ENCODE measurements at places on chromosomes 3 and 15.

GRCh38 chr3:130849091-130849552 is 44.8 kb upstream of the ATP2C1 start:
- DNase-seq: no peak

GRCh38 chr15:57675481-57676181 is 30.9 kb upstream of the POLR2M start:
- DNase-seq: no peak

- no peak for DNase-seq
These were observed 44.0 kb downstream of the CEMIP start for GRCh38 chr15:80823120-80823519.

GRCh38 chr15:23764306-23764705 is 77.2 kb upstream of the NDN start:
- no peak for DNase-seq

DNA sequence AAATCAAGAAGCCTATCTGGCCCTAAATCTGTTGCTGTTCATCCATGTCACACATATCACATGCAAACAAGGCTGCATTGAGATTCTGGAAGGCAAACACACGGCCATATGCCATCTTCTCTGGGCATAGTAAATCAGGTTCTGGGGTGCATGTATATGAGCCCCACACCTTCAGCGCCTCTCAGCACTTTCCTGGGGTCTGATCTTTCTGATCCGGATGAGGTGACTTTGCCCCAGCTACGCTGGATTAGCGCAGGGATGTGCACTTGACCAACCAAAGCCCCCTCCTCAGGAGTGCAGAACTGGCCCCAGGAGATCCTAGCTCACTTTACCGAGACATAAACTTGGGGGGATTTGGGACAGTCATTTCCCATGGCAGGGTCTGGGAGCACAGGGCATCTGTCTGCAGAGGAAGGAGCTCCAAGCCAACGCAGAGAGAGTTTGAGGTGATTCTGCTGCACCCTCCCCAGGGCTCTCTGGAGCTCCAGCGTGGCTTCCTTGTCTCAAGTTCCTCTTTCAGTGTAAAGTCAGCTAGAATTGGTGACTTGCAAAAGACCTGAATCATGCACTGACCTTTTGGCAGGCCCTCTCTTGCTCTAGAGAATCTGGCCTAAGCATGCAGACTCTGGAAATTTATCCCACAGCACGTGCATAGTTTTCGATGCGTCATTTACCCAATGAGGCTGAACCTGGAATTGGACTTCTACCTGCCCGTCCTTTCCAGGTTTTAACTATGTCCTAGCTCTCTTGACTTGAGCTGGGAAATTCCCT is 63.5 kb upstream of the KLF13 start:
- peak; percentile 67 for DNase-seq

DNA sequence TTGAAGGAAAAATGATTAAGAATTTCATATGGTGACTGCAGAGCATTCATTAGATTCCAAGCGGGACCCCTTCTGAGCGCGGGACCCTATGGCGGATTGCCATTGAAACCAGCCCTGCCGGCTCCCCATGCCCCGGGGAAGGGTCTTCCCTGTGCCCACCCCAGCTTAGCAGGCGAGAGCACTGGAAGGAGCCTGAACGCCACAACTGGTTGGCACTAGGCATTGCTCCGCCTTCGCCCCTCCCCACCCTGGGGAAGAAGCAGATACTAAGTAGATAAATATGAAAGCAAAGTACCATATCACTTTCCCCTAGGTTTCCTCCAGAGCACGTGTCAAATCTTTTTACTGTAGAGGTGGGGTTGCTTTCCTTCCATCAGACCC is 70.7 kb downstream of the CYP19A1 start:
- DNase-seq: peak; percentile 8

GRCh38 chr3:20421-20820 is 176.1 kb upstream of the CHL1 start:
- no peak for DNase-seq

DNA sequence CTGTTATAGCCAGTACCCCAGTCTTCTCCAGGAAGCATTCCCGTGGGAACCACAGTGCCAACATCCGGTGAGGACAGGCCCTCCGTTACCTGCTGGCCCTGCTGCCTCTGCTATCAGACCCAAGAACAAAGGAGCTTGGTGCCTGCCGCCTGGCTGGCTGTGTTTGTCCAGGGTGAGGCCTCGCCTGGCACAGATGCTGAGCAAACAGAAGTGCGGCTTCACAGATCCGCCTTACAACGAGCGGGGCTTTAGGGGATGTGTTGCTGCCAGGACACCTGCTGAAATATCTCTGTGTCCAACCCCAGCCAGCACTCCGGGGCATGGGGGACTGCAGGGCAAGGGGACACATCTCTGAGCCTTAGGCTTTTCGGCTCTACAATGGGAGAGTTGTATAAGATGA is 2.2 kb upstream of the EPHB3 start:
- no peak for DNase-seq

DNA sequence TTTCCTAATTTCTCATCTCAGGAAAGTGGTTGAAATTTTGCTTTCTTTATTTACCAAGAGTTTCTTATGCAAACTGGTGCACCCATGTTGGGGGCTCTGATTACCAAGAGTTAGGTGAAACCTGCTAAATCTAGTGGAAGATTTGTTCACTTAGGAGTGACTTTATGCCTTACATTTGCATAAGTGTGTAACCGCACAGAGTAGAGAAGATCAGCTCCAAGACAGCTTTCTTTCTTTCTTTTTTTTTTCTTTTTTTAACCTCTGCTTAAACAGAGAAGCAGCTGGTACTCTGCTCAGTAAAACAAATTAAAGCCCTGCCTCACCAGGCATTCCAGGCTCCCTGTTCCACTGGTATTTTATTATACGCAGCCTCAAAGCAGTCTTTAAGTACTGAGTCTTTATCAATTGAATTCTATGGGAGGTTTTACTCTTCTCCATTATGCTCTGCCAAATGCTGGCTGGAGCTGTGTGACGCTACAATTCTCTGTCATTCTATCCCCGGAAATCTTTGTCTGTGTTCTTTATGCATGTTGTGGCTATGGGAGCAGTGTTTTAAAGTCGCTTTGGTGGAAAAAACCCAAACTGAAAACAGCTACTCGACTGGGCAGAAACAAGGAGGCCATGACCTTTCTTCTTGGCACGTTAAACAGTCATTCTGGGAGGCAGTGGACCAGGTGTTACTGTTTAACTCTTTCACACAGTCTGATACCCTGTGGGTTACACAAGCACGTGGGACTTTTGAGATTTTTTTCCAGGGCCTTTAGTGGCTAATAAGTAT is 55.2 kb upstream of the GBE1 start:
- peak; percentile 34 for DNase-seq

- no peak for DNase-seq
These were observed 51.8 kb downstream of the IQSEC1 start for GRCh38 chr3:13021141-13022114.

- no peak for DNase-seq
These were observed 24.7 kb downstream of the RARB start for GRCh38 chr3:25452740-25453139.

- DNase-seq: no peak
These were observed 391.9 kb downstream of the OCA2 start for GRCh38 chr15:27707257-27707656.

All from choroid plexus epithelial cell (primary cell).